ENCODE measurements at places on chromosomes 6 and 20. TPM values are rescaled to one million over a fixed set of nuclear protein-coding genes. Genes with fewer than 3 reads are reported as not detected.

Gene GRIK2
- total RNA-seq: 20.6 TPM

Gene PCK1
- not detected for total RNA-seq

Gene RBBP8NL
- total RNA-seq: not detected

Gene THBS2
- 478 TPM for total RNA-seq

Gene GLP1R
- total RNA-seq: not detected

Gene HCRTR2
- not detected for total RNA-seq

Gene NOP56
- total RNA-seq: 127 TPM

Gene B3GAT2
- total RNA-seq: under 0.01 TPM

DNA sequence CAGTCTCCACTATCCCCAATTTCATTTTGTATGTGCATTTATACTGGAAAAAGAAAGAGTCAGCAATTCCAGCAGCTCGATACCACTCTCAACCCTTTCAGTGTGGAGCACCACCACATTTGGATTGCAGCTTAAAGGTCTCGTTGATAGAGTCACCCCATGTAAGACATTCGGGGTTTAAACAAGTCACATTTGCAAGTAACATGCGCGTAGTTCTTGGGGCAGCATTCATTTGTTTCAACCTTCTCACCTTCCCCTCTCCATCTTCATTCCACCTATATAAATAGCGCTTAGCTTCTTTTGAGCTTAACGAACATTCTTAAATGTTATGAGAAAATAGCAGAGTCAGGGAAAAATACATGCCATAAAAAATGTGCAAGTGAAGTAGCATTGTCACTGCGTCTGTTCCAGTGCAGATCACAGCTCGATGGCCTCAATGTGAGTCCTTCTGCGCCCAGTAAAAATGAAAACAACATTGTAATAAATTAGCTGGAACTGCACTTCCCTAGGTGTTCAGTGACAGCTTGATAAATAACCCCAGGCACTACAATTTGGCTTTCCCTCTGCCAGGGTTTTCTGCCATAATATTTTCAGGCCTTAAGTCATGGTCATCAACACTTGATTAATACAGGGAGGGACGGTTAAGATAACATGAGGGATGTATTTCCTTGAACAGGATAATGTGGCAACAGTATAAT is 737.8 kb upstream of the NRSN1 start:
- no peak for DNase-seq

- no peak for DNase-seq
Measured at GRCh38 chr6:28635547-28636158, 110.0 kb downstream of the GPX5 start.

DNA sequence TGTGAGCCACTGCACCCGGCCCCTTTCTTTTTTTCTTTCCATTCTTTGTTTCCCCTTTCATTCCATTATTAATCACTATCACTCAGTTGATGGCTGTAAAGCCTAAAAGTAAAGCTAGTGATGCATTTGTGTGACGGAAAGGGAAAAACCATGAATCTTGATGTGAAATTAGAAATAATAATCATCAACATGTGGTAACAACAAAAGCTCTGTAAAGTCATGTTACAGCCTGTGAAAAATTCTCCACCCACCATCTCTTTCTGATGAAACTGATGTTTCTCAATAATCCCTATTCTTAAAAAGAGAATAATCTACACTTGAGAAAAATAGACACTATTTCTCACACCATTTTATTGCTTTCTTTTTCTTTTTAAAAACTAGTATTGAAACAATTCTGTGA is 80.0 kb downstream of the CRYBG1 start:
- DNase-seq: no peak

- no peak for DNase-seq
Measured at GRCh38 chr6:159378411-159379328, 209.5 kb downstream of the FNDC1 start.

DNA sequence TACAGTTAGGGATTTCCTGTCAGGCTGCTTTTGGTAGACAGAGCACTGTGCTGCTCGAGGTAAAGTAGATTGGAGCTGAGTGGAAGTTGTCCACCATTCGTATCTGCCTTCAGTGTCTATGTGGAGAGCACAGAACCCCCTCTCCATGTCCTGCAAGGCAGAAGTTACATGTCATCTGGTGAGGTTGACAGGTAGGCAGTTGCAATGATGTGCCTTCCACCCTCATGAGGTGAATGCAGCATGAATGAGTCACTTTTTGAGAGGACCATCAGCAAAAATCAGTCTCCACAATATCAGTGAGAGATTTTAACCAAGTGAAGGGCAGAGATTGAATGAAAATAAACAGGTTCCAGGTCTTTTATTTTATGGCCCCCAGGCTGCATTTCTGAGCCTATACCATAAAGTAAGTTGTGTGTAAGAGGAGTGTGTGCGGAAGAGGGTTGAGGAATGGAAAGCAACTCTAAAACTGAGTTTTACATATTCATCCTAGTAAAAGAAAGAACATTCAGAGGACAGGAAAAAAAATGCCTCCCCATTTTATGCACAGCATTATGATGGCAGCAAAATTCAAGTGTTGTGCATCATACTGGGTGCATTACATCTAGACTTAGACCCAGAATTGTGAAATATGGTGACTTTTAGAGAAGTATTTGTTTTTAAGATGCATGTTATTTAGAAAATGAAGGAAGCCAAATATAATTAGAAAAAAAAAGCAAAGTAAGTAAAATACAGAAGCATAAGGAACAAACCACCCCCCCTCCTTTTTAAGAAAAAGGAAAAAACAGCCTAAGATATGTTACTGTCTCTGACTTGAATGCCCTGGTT is 15.8 kb downstream of the TRAPPC3L start:
- DNase-seq: no peak

DNA sequence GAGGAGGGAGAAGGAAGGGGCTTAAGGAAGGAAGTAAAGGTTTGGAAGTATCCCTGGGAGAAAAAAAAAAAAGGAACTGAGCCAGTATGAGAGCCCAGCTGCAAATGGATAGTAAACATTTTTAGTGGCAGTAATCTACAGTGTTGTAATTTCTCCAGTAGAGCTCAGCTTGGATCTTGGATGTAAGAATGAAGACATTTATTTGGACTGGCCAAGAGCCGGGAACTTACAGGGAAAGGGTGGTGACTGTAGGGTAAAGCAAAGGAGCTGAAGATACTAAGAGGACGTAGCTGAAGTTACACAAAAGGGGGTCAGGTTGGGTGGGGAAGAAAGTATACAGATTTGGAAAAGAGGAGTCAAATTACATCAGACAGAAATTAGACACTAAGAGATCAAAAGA is 13.5 kb downstream of the EEF1E1 start:
- peak; percentile 44 for DNase-seq

DNA sequence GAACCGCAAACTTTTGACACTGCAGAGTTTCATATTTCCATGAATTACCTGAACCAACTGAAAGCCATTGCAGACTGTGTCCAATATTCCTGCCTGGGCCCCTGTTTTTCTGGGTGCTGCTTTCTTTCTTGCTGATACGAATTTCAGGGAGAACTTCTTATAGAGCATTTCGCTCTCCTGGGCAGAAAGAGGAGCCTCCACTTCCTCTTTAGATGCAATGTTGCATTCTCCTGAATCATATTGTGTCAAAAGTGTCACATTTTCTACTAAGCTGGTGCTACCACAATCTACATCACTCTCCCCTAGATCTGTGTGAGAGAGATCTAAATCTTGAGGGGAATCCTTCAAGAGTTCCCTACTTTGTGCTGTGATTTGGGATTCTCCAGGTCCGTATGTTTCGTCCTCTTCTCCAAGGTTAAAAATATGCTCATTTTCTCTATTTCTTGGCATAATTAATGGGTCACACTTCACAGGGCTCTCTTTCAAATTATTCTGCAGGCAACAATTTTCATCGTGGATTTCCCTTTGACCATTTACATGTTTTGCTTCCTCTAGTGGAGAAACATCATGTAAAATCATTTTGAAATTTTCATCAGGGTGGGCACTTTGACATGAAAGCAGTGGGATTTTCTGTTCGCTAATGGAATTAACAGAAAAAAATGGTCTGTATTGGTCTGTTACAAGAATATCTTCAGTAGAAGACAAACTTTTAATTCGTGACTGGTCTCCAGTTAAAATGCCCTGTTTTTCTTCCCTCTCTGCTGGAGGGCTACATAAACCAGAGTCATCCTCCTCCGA is 102.3 kb downstream of the DST start:
- DNase-seq: no peak

GRCh38 chr6:155155787-155156447 is 107.9 kb upstream of the CLDN20 start:
- no peak for DNase-seq

GRCh38 chr6:53795702-53796450 is 1.1 kb downstream of the LRRC1 start:
- peak; percentile 43 for DNase-seq

- no peak for DNase-seq
Measured at GRCh38 chr20:34061695-34062094, 50.3 kb downstream of the EIF2S2 start.

DNA sequence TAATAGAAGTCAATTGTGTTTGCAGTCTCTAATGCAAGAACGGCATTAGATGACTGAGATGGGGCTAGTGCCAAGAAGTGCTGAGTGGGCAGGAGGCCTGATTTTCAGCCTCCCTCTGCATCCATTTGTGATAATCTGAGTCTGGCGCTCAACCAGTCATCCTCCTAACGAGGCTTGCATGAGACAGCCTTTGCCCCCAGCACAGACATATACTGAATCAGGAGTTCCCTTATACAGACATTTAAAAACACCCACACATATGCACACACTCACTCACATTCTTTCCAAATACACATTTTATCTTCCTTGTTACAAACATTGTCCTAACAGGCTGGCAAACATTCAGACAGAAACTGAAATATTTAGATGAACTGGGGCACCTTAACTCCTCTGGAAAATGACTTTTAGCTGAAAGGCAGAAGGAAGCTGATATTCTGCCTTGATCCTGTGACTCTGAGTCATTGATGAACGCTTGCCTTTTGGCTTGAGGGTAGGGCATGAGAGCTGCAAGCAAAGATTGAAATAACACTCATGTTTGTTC is 562.3 kb downstream of the DHX35 start:
- no peak for DNase-seq

- no peak for DNase-seq
Measured at GRCh38 chr6:10413262-10413849, 1.5 kb downstream of the TFAP2A start.

DNA sequence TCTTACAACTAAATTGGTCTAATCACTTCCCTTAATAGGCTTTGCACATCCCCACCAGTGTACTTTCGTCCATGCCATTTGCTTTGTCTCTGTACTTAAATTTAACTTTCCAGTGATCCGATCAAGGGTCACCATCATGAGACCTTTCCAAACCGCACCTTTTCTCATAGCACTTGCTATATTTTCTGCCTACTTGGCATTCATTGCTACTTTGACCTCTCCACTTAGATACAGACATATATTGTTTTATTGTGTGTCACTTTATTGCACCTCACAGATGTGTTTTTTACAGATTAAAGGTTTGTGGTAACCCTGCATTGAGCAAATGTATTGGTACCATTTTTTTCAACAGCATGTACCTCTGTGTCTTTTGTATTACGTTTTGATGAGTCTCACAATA is 14.8 kb downstream of the SUMO4 start:
- DNase-seq: no peak

DNA sequence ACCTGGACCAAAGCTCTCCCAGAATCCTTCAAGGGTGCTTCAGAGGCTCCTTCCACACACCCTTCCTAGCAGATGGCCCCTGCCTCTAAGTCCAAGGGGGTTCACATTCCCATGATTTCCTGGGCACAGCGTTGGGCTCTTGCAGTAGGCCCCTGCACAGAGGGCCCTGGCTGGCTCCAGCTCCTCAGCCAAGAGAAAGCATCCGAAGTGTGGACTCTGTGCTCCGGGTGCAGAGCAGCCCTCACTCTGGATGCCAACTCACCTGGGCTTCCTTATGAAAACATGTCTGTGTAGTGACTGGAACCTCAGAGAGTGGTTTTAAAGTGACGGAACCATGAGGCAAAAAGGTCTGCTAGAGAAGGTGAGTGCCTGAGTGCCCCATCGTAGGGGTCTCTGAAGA is 11.6 kb downstream of the YTHDF1 start:
- DNase-seq: no peak

DNA sequence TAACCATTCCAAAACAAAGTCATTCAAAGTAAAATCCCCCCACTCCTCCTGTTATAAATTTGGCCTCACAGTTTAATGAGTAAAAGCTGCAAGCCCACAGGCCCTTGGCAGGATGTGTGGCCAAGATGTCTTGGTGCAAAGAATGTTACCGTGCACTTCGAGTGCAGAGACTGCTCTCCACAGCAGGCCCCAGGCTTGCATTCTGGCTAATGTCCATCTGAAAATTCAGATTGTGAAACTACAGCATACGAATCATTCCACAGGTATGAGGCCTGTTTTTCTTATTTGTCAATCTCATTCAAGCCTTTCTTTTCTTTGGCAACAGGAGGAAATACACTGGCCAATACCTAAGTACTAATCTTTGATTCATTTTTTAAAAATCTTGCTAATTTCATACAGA is 7.1 kb downstream of the RPS6KA2 start:
- DNase-seq: peak; percentile 93

GRCh38 chr6:117515326-117515725 is 32.9 kb downstream of the DCBLD1 start:
- DNase-seq: no peak

GRCh38 chr6:125954735-125955339 is 1.7 kb upstream of the HINT3 start:
- DNase-seq: no peak

DNA sequence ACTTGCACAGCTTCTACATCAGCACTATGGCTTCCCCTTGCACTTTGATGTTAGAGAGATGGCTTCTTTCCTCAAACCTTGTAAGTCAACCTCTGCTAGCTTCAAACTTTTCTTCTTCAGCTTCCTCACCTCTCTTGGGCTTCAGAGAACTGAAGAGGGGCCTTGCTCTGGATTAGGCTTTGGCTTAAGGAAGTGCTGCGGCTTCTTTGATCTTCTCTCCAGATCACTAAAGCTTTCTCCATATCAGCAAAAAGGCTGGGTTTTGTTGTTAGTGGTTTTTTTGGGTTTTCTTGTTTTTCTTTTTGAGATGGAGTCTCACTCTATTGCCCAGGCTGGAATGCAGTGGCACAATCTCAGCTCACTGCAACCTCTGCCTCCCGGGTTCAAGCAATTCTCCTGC is 24.0 kb downstream of the CDK5RAP1 start:
- DNase-seq: no peak

- DNase-seq: no peak
Measured at GRCh38 chr6:125252891-125253290, 48.9 kb downstream of the HDDC2 start.
